ENCODE measurements at places on chromosomes 6 and 20.

DNA sequence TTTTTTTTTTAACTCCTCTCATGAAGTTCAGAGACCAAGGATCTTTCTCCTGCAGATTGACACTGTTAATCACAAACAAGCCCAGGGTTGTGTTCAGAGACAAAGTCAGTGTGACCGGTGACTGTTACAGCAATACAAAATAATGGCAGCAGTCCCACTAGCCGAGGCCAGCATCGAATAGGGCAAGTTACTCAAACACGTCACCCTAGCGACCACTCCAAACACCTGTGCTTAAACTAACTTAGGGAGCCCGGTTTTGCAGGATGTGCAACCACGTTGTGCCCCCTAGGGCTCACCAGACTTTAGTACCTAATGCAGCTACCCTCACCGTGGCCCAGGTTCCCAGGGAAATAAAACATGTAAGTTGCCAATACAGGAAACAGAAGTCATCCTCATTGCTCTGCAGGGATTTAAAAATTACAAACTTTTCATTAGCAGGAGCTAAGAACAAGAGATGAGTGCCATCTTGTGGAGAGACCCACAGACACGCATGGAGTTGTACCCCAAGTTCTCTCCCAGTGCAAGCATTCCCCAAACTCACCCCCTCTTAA, 38.1 kb downstream of the FAM50B start:
- DNase-seq, result no peak

DNA sequence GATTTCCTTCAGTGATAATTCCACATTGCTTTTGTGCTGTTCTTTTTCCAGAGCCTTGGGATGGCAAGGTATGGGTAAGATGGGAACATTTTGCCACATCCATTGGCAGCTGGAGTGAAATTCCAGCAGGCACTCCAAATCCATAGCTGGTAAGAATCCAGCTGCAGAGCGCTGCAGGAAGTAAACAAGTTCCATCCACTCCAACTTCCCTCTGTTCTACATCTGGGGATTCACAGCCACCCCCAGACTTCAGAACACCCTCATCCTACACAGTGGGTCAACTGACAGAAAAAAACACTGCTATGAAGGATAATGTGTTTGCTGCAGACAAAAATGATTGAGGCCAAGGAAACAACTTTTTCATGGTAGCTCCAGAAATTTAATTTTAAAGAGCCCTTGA, 747.8 kb downstream of the MAFB start:
- no peak for DNase-seq

GRCh38 chr6:43926634-43927531, 156.9 kb downstream of the VEGFA start:
- DNase-seq, result no peak

- no peak for DNase-seq
Measured at GRCh38 chr20:49356676-49357075, 78.8 kb upstream of the ZNFX1 start.

GRCh38 chr6:2141644-2142290, 103.6 kb downstream of the GMDS start:
- no peak for DNase-seq

- DNase-seq, result no peak
Measured at GRCh38 chr6:105603788-105604586, 201.1 kb upstream of the PREP start.

GRCh38 chr6:136920216-136920615, 1.9 kb upstream of the SLC35D3 start:
- no peak for DNase-seq

- DNase-seq, result no peak
Measured at GRCh38 chr6:46137387-46137786, 7.6 kb downstream of the ENPP4 start.

DNA sequence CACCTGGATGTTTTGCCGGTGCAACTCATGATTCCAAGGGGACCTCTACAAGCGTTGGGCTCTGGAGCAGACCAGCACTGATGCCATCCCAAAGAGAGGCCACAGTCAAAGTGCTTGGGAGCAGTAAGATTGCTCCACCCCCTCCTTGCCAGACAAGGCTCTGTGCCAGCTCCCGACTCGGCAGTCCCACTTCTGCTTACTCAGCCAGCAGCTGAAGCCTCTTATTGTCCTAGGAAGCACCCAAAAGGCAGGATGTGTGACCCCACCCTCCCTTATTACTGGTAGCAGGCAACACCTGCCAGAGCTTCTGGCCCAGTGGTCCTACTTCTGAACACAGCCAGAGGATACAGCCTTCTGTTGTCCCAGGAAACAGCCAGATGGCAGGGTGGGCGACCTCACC, 614.2 kb downstream of the TENT5A start:
- DNase-seq, result no peak

DNA sequence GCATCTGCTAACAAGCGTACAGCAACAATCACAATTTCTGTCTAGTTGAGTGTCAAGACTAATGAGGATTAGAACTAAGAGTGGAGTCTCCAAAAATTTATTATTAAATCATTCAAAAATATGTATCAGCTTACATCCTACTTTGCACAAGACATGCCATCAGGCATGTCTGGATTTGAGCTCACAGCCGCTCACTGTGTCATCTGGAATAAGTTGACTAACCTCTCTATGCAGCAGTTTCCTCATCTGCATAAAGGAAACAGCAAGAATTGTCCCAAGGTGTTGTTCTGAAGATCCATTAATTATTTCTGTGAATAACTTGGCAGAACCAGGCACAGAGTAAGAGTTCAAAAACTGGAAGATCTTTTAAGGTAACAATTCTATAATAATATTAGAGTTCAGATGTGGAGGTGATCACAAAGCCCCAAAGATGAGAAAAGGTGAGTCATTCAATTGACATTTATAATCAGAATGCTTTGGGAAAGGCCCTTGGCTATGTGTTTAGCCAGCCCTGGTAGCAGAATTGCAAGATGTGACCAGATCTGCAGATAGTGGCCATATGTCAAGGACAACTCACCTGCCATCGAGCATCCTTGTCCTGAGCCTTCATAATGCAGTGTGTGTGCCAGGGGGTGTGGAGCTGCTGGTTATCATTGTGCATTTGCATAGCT, 264.0 kb downstream of the FOXA2 start:
- no peak for DNase-seq

GRCh38 chr20:17657079-17657825, 24.8 kb downstream of the RRBP1 start:
- DNase-seq, result no peak

GRCh38 chr6:81996414-81996813, 243.9 kb upstream of the TENT5A start:
- no peak for DNase-seq

GRCh38 chr6:165988757-165989456, 178.7 kb downstream of the TBXT start:
- no peak for DNase-seq

GRCh38 chr6:26218824-26219223, 131.6 kb downstream of the HFE start:
- no peak for DNase-seq

- DNase-seq, result no peak
Measured at GRCh38 chr20:41183831-41184230, 46.5 kb downstream of the PLCG1 start.

DNA sequence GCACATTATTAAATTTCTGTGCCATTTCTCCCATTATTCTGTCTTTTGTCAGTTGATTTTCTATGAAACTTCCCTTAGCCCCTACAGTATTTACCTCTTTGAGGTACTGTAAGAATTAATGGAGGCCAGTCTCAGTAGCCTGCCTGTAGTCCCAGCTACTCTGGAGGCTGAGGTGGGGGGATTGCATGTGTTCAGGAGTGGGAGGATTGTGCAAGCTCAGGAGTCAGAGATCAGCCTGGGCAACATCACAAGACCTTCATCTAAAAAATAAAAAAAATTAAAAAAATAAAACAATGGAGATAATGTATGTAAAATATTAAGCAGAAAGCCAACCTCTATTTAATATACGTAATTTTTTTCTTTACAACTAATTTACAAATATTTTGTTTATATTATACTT, 77.8 kb downstream of the OR2B2 start:
- no peak for DNase-seq

GRCh38 chr6:52994839-52995088, 320 bp downstream of the GSTA4 start:
- peak; percentile 14 for DNase-seq

DNA sequence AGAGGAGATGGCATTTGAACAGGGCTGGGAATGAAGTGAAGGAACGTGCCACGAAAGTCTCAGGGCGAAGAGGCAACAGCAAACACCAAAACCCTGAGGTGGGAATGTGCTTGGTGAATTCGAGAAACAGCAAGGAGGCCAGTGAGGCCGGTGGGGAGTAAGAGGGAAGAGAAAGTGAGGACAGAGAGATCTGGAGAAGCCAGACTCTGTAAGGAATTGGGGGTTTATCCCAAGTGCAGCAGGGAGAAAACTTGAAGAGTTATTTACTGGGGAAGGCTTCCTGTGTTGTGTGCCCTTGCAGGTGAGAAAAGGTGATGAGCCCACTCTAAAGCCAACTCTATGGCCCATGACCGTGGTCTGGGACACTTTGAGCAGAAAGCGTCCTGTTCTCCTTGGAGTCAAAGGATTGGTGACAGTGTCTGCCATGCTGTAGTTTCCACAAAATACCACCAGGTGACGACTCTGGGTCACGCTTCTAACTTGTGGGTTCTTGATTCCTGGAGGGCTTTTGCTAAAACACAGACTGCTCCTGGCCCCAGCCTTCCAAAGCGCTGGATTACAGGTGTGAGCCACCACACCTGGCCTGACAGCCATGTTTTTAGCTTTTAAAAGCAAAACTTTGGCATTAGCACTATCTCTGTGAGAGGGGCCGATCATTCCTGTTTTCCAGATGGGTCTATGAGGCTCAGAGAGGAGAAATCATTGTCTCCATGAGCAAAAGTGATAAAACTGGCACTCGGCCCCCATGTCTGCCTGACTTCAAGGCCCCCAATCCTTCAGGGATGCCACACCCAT, 18.0 kb upstream of the CSNK2A1 start:
- DNase-seq, result peak; percentile 18

DNA sequence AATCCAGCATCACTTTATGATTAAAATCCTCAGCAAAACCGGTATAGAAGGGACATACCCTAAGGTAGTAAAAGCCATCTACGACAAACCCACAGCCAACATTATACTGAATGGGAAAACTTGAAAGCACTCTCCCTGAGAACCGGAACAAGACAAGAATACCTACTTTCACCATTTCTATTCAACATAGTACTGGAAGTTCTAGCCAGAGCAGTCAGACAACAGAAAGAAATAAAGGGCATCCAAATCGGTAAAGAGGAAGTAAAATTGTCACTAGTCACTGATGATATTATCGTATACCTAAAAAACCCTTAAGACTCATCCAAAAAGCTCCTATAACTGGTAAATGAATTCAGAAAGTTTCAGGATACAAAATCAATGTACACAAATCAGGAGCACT, 33.3 kb downstream of the BLOC1S5 start:
- no peak for DNase-seq
